Stimulated activated CD4-positive, alpha-beta T cell treated with anti-CD3 and anti-CD28 coated beads, Interleukin-1b, Interleukin-23, amount 100 ng/mL, for 1 hour (primary cell): ENCODE measurements at places on chromosomes 2 and 18.
A peak's percentile ranks its signal among the peaks of the same experiment; 100 is the strongest.

DNA sequence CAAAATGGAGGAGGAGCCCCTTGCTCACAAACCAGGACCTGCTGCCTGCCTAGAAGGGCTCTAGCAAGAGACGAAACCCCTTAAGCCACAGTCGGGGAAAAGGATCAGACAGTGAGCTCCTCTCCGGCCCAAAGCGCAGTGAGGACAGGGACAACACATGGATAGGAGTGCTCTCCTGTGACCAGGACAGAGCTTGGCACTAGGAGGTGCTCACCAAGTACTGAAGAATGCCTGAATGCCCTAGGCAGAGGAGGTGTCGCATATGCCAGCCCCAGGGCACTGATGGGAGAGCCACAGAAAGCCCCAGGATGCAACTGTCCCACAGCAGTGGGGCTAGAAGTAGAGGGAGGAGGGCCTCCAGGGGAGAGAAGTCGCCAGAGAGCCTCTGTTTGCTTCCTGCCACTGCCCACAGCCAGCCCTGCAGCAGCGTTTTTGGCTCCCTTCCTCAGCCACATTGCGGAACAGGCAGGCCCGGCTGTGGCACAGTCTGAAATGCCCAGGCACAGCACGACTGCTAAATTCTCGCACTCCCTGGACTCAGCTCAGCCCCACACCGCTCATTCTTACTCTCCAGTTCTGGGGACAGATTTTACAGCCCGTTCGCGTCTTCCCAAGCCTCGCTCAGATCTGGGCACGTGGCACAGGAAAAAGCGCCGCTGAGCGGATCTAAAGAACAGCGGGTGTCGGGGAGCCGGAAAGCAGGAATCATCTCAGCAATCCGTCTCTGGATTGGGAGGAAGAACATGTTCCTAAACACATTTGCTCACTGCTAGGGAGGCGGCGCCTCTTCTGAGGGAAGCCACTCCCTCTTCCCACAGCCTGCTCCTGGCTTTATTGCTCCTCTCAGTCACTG lies 98.7 kb upstream of the POU3F3 start:
- DNase-seq, result no peak

GRCh38 chr2:240932724-240933047 lies 26.6 kb downstream of the CROCC2 start:
- no peak for DNase-seq

DNA sequence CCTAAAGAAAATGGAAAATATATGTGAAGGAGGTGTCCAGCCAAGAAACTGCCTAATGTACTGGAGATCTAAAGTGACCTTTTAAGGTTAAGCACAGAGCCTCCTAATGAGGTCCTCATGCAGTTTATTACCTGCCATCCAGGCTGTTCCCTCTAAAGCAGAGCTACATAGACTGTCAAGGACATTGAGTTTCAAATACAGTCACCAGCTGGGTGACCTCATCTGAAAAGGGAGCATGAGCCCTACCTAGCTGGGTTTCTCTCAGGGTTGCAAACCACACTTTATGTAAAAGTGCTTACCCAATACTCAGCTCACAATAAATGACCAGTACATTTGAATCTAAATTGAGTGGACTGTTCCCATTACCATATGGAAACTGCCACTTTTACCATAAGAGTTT lies 65.4 kb upstream of the CTNNA2 start:
- DNase-seq, result no peak

DNA sequence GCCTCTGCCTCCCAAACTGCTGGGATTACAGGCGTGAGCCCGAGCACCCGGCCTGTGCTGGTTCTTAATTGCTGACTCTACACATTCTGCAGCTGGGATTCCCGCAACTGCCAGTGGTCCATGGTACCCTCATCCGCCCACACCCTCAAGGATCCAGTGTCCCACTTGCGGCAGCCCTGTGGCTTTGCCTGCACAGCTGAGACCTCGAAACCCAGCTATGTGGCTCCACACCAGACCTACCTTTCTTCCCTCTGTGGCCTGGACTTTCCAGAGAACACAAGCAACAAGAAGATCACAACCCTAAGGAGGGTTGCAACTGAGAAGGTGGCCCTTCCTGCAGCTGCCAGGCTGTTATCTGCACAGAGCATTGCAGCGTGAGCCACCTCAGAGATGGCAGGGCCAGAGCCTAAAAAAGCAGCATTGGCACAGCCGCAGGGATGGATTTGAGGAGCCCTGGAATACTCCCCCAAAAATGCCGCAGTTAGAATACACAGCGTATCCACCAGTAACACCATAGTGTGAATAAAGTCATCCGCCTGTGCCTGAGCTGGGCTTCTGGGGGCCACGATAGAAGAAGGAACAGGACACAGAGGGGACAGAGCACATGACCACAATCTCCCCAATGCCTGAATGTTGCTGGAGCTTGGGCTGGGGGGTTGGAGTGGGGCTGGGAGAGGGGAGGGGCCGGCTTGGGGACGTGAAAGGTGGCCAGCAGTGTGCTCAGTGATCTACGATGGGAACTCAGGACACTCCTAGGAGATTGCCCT lies 1.9 kb downstream of the GPR55 start:
- no peak for DNase-seq

DNA sequence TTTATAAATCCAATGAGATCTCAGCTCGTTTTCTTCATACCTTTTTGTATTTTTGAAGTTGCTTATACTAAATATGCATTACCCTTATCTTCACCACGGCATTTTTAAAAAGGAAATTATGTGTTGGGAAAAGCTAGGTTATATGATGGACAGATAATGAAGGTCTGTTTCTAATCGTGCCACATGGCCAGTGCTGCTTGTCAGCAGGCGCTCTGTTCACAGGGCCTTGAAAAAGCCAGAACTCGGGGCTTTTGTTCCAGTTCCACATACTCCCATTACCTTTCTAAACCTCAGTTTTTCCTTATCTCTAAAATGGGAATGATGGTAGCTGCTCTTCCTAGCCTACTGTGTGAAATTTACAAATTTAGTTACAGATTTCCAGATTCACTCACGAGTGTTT lies 42.0 kb downstream of the EPAS1 start:
- no peak for DNase-seq

GRCh38 chr2:38634684-38635083 lies 31.2 kb upstream of the GALM start:
- DNase-seq, result no peak

DNA sequence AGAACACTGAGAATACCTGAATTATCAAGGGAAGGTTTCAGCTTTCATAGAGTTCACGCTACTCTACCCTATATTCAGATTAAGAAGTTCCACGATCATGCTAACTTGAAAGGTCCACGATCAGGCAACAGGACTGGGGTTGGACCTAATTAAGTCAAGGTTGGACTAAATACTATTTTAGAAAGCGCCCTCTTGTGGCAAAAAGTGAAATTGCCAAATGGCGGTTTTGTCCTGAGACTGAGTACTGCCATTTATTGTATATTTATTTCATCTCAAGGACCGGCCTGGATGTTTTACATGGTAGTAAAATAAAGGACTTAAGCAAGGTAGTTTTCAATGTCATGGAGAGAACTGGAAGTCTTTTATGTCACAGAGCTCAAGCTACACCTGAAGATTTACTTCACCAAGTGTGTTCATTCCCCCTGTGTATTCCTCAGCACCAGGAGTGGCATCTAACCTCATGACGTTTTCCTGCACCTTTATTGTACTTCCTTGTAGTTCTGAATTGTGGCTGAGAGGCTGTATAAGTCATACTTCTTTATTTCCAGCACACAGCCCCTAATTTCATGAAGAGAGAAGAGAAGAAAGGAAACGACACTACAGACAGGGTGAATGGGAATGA lies 56.8 kb downstream of the SRD5A2 start:
- peak; percentile 9 for DNase-seq

- no peak for DNase-seq
These were observed 96.5 kb upstream of the SERTAD2 start for GRCh38 chr2:64750001-64750816.

- no peak for DNase-seq
These were observed 29.5 kb upstream of the BZW1 start for GRCh38 chr2:200782251-200782650.

DNA sequence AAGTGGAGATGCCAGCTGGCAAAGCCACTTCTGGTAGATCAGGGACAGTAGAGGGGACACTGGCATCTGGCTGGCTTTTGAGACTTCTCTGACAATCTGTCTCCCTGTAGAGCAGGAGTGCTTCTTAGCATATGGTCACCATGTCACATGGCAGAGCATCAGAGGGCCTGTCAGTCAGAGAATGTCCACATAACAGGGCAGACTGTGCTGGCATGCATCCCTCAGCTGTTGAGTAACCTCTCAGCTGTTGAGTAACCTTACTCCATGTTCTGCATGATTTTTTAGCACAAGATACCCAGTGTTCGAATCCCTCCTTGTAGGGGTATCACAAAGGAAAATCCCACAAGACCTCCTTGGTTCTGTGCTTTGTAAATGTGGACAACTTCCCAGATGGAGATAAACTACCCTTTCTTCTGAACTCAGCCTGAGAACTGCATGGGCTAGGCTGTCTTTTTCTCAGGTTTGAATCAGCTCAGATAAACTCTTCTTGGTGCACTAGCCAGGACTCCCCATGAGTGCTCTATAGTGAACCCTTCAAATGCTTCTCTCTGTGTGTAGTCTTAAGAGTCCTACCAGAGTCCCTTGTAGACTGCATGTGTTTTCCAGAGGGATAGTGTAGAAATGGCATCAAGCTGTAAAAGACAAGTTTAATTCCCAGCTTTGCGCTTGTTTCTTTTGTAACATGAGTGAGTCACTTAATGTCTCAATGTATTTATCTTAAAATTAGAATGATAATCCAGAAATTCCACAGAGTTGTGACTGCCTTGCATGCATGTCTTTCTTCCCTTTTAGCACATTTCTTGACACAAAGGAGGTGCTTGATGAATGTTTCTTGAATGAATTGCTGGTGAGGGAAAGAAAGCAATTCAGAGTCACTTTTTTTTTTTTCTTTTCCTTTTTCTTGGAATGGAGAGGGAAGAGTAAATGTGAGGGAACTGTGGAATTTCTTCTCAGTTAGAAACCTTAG lies 442.3 kb upstream of the HNMT start:
- no peak for DNase-seq

DNA sequence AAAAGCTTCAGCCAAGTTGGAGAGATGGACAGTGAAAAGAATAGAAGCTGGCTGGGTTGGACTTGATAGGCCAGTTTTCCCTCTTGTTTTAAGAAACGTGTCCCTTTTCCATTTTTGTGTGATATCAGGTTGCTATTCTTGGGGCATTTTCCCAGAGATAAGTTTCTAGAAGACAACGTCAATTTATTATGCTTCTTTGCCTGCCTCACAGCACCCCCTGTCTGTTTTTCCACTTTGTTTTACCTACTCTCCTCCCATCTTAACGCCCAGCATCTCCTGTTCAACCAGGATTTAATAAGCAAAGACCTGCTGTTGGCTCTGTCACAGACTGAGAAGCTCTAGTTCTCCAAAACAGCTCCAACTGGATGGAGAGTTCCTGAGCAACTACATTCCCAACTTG lies 317.8 kb upstream of the ZNF521 start:
- no peak for DNase-seq

DNA sequence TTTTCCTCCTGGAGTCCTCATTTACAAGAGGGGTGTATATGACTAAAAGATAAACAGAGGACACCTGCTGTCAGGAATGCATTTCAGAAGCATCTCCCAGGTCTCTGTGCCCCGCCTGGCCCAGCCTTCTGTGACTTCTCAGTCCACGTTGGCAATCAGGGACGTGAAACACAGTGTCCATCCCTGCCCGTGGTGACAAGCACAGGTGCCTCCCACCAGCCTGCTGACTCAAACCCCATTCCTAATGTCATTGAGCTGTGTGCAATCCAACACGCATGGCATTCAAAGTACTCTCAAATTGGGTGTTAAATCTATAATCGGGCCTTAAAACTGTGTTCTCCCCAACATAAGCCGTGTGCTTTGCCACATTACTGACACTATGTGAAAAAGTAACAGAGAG lies 343.2 kb downstream of the EIPR1 start:
- no peak for DNase-seq

GRCh38 chr2:95018861-95019550 lies 6.5 kb upstream of the MAL start:
- DNase-seq, result no peak

- DNase-seq, result no peak
These were observed 27.4 kb downstream of the HPCAL1 start for GRCh38 chr2:10329880-10330699.

GRCh38 chr2:159109517-159109916 lies 141.1 kb downstream of the TANC1 start:
- no peak for DNase-seq

- DNase-seq, result no peak
These were observed 2.9 kb downstream of the TGOLN2 start for GRCh38 chr2:85324639-85325465.

- no peak for DNase-seq
These were observed 26.3 kb upstream of the NPC1 start for GRCh38 chr18:23612434-23613090.

DNA sequence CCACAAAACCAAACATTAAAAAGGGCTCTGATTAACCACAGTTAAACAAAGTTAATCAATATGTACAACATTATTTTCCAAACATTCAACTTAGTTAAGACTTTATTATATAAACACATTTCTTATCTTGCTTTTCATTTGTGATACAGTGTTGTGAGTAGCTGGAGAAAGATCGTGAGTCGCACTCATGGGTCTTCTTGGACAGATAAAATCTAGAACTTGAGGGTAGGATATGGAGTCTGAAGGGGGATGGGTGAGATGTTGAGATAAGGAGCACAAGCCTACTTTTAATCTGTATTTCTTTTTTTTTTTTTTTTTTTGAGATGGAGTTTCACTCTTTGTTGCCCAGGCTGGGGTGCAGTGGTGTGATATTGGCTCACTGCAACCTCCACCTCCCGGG lies 22.6 kb upstream of the TMEM214 start:
- no peak for DNase-seq

DNA sequence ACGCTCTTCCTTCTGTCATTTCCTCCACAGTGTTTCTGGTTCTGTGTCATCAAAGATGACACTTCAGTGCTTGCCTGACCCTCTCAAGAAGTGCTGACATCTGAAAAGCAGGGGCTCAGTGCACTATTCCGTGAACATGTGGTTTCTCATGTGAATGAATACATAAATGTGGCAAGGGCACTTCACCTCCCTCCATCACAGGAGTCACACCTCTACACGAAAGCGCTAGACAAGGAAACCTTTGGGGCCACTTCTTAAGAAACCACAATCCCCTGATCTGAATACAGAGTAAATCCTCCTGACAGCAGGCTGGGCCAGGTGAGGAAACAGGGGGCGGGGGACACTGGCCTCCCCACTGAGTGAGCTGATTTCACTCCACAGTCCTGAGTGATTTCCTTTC lies 145.8 kb upstream of the ACAA2 start:
- no peak for DNase-seq
